Fibroblast of skin of right biceps (primary cell): ENCODE measurements at places on chromosomes 2 and 18.

GRCh38 chr18:10560452-10561045 lies 34.7 kb downstream of the NAPG start:
- DNase-seq: peak; percentile 72

GRCh38 chr18:79388043-79388442 lies 7.7 kb upstream of the NFATC1 start:
- no peak for DNase-seq

GRCh38 chr18:64276311-64277090 lies 127.6 kb upstream of the LINC00305 start:
- DNase-seq: peak; percentile 3

GRCh38 chr2:113675875-113676274 lies 48.8 kb downstream of the RABL2A start:
- no peak for DNase-seq

GRCh38 chr18:38256366-38256765 lies 690.8 kb upstream of the CELF4 start:
- peak; percentile 2 for DNase-seq

- peak; percentile 11 for DNase-seq
These were observed 32.1 kb upstream of the SH3BP4 start for GRCh38 chr2:234919711-234920110.

- DNase-seq: peak; percentile 91
These were observed 281.8 kb upstream of the ZEB2 start for GRCh38 chr2:144801766-144802165.

DNA sequence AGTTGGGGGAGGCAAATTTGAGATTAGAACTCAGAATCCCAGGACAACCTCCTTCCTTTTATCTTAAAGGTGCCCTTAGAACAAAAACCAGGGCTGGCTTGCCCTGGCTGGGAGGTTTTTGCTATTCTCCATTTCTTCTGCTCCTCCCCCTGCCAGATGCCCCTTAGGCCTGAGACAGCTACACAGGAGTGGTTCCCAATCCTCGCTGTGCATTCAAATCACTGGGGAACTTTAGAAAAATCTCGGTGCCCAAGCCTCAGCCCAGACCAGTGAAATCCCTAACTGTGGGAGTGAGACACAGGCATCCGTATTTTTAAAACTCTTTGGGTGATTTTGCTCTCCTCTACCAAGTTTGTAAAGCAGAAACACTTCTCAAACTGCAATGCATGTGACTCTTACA lies 38.8 kb downstream of the LBH start:
- DNase-seq: no peak

- no peak for DNase-seq
These were observed 170.6 kb upstream of the EPAS1 start for GRCh38 chr2:46126571-46126970.

DNA sequence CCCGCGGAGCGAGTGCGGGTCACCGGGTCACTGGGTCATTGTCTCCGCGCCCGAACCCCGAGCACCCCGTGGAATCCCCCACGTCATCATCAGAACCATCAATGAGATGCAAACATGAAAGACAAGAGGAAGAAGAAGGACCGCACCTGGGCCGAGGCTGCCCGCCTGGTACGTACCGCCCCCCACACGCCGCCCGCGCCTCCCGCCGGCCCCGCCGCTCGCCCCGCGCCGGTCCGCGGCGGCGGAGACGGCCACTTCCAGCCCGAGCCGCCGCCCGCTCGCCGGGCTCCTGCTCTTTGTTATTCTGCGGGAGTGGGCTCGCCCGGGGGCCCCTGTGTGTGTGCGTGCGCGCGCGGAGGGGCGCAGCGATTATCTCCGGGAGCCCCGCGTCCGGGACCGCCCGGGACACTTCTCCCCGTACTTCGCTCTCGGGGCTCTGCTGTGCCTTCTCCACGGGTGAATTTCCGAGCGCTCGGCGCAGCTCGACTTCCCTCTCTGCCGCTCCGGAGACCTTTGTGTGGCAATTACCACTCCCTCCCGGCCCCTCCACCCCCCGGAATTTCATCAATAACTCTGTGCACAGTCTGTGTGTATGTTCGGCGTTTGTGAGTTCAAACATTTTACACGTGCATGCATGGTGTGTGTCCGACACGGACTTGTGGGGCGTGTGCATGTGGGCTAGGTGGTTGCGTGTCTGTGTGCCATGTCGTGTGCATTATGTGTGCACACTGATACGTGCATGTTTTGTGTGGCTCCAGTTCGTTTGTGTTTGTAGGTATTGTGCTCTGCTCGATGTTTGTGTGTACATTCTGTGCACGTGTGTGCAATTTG lies 714 bp downstream of the ASXL3 start:
- DNase-seq: peak; percentile 9

GRCh38 chr2:121297217-121297830 lies 12.3 kb upstream of the TFCP2L1 start:
- DNase-seq: peak; percentile 4

GRCh38 chr2:174059884-174060244 lies 94.7 kb upstream of the SP3 start:
- peak; percentile 51 for DNase-seq

DNA sequence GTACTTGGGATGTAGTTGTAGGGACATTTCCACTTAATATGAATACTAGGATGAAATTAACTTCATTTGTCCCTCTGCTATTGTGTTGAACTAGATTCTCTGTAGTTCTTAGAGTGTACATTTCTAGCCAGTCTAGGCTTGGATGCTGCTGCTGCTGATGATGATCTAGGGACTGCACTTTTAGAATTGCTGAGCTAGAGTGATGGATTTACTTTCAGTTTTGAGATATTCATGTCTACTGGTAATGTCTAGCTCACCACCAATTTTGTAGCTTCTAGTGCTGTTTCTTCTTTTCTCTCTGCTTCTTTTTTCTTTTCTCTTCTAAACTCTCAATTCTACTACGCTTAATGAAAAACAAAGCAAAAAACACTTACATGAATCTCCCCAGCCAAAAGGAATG lies 49.4 kb downstream of the MRPS9 start:
- DNase-seq: no peak

GRCh38 chr18:45650321-45650720 lies 35.0 kb downstream of the SLC14A2 start:
- DNase-seq: no peak

GRCh38 chr2:105771836-105772235 lies 27.1 kb downstream of the NCK2 start:
- DNase-seq: no peak

DNA sequence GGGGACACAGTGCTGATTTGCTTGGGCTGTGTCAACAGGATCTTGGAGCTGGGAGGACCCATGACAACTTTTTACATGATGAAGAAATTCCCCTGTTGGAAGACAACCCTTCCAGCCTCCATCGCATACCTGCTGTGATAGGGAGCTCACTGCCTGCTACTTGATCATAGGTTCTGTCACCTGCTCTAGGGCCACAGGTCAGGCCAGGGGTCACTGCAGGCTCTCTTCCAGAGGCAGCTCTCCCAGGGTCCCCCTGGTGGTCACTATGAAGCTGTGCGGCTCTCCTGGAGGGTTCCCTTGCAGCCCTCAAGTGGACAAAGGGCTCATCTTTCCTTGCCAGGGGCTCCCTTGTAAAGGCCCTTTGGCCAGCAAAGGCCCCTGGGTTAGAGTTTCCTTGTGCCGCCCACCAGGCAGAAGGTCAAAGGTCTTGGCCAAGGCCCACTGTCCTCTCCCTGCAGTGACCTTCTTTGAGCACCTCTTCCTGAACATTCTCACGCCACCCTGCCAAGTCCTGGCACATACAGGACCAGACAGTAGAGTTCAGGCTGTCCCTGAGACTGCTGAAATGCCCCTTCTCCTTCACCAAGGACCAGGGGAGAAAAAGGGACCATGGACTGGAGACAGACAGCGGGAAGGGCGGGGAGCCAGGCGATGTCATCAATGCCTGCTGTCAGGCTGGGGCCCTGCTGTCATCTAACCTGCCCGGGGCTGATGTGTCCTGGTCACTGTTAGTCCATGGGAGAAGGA lies 345.1 kb downstream of the DYSF start:
- DNase-seq: peak; percentile 28

GRCh38 chr2:241035142-241035817 lies 36.9 kb downstream of the SNED1 start:
- DNase-seq: no peak

DNA sequence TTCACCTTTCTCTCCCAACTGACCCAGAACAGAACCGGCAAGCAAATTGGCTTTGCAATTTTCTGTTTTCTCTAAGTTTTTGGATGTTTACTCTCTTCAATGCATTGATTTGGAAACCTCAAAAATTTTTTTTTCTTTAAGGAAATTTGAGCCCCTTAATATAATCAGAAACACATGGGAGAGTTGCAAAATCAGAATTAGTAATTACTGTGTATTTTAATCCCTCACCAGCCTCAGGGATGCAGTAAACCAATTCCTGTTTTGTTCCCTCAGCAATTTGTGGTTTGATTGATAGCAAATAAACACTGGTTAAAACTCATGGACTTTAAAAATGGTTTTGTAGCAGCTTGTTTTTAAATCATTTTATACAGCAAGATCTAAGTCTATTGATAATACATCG lies 281.5 kb downstream of the NEDD4L start:
- peak; percentile 59 for DNase-seq

DNA sequence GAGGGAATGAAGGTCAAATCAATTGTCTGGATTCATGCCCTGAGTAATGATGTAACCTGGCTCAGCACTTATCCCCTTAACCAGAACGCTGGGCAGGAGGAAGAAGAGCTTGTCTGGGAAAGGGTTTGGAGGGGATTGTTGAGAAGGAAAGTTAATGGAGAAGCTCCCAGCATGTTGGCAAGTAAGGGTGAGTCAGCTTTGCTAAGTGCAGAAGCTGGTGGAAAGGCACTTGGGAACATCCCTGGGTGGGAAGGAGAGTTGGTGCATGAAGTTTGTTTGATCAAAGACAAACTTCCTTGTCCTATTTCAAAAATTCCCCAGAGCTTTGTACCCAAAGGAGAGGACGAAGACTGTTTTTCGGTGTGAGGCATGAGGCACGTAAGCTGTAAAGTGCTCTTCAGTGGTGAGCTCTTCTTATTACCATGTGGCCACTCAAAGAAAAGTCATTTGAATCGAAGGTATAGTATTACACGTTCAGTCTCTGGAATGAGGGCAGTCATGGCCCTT lies 17.6 kb upstream of the DAW1 start:
- DNase-seq: no peak

- no peak for DNase-seq
These were observed 13.3 kb upstream of the CYRIA start for GRCh38 chr2:16678964-16679363.

GRCh38 chr2:54740333-54740732 lies 16.9 kb downstream of the EML6 start:
- DNase-seq: no peak

- no peak for DNase-seq
These were observed 31.9 kb downstream of the PRKRA start for GRCh38 chr2:178419123-178419522.

DNA sequence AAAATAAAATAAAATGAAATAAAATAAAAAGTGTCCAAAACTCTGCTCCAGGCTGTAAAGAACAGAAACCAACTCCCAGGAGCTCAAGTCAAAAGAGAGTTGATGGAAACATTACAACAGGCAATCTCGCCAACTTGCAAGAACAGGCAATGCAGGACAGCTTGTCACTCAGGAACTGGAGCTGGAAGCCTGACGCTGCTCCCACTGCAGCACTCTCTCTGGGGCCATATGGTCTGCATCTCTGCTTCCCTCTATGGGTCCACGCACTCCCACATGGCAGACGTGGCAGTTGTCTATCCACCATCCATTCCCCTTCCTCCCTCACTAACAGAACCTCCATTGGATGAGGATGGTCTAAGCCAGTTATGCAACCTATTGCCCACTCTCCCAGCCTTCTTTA lies 23.3 kb upstream of the ARPC2 start:
- DNase-seq: no peak

- DNase-seq: peak; percentile 57
These were observed 19.5 kb upstream of the CFAP36 start for GRCh38 chr2:55500025-55500424.

GRCh38 chr2:186603286-186603685 lies 13.4 kb downstream of the ITGAV start:
- peak; percentile 76 for DNase-seq

DNA sequence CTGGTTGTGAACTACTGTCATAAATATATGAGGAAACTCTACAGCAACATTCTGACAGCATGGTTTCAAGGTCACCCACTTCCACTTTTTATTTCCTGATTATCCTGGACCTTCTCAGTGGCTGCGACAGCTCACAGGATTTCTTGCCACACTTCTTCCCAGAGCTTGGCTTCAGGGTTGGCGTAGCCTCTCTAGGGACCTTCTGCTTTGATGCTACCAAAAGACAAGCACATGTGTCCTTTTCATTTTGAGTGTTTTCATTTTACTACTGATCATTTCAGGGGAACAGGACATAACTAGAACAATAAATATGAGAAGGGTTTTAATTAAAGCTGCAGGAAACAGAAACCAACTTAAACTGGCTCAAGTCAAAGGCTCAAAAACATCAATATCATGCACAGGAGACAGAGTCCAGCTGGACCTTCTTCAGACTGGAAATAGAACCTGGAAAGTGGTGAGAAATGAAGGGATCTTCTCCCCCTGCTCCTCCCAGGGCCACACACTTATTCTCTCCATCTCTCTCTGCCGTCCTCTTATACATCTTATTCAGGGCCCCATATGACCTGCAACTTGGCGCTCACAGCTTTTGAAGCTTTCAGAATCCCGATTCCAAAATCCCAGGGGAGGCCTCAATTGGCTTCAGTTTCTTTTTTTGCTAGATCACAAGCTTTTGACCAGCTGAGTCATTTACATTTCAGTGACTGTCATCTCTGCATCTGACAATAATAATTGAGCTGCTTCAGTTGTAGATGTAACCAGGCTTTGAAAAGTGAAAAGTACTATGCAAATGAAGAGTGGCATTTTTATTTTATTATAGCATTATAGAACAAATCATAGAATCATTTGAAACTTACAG lies 9.7 kb downstream of the VIT start:
- DNase-seq: peak; percentile 62

GRCh38 chr2:127678991-127679390 lies 3.7 kb upstream of the LIMS2 start:
- DNase-seq: no peak

DNA sequence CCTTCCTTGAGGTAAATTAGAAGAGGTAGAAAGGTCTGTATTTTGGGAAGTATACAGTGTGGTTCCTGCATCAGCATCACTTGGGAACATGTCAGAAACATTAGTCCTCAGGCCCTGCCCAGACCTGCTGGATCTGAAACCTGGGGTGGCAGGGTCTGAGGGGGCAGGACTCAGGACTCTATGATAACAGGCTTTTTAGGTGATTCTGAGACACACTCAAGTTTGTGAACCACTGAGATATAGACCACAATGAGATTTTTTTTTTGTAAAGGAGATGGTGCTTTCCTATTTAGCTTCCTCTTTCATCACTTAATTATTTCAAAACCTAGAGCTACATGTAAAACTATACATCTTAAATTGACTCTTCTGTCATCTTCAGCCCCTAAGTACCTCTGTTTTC lies 262.7 kb upstream of the SPOPL start:
- DNase-seq: no peak

DNA sequence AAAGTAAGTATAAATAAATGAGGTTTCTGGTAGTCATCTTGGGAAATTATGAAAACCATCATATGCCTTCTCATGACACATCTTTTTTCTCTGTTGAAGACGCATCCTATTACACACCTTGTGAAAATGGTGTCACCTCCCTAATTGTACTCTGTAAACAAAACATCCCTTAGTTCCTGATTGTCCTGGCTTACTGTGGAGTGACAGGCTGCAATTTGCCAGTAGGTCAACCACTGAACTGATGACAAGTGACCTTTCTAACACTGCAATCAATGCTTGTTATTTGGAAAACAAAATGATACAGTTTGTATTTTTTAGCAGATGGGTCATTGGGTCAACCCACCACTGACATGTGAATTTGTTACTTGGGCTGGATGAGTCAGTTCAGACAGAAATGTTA lies 219.5 kb downstream of the PTPRM start:
- no peak for DNase-seq
